ENCODE measurements at places on chromosomes 6 and 20.

GRCh38 chr6:9543649-9544048 lies 871.2 kb downstream of the TFAP2A start:
- no peak for DNase-seq

- DNase-seq, result no peak
Measured at GRCh38 chr6:42520786-42521607, 42.8 kb upstream of the UBR2 start.

GRCh38 chr6:36104836-36105235 lies 25.5 kb upstream of the MAPK13 start:
- DNase-seq, result peak; percentile 92

DNA sequence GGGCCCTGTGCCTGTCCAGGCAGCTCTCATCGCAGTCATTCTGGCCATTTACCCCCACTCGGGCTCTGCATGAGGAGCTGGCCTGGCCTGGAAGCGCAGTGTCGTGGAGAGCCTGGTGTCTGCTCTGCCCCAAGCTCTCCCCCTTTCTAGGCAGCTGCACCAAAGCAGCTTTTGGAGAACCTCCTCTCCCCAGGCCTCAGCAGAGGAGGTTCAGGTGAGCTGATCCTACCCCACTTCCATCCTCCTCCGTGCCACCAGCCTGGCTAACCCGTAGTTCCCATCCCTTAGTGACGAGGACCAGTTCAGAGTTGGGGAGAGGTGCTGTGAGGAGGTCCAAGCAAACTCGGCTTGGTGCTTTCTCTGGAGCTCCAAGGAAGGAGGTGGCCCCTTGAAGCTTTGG lies 30.5 kb upstream of the PHACTR3 start:
- DNase-seq, result no peak

- no peak for DNase-seq
Measured at GRCh38 chr20:50681359-50682064, 9.8 kb downstream of the RIPOR3 start.

- no peak for DNase-seq
Measured at GRCh38 chr6:9463311-9463710, 951.6 kb downstream of the TFAP2A start.

DNA sequence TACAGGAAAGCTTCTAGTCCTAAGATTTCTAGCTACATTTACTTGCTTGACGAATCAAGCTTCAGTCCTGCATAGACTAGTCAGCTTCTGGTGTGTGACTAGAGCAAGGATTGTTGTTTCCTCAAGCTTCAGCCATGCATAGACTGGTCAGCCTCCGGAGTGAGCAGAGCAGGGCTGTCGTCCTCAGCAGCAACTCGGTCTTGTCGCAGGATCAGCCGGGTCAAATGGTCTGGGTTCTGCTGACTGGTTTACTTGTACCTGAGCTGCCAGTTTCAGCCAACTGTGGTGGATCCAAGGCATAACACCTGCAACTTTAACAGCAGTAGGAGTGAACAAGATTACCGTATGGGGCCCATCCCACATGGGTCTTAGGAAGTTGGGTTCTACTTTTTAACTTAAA lies 10.8 kb upstream of the GMPR start:
- DNase-seq, result no peak

GRCh38 chr6:8064638-8065518 lies 689 bp upstream of the BLOC1S5 start:
- DNase-seq, result no peak

DNA sequence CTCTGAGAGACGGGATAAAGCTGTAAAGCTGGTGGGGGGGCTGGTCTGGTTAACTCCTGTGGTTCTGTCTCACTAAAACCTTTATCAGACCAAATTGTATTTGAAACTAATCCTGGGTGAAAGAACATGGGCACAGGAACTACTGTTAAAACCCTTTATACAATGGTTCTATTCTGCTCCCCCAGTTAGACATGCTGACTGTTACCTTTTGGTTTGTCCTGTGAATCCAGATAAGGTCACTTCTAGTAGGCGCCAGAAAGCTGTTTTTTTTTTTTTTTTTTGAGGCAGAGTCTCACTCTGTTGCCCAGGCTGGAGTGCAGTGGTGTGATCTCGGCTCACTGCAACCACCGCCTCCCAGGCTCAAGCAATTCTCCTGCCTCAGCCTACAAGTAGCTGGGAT lies 29.7 kb downstream of the GSTA4 start:
- no peak for DNase-seq

- DNase-seq, result no peak
Measured at GRCh38 chr6:131172222-131172621, 37.0 kb downstream of the AKAP7 start.

DNA sequence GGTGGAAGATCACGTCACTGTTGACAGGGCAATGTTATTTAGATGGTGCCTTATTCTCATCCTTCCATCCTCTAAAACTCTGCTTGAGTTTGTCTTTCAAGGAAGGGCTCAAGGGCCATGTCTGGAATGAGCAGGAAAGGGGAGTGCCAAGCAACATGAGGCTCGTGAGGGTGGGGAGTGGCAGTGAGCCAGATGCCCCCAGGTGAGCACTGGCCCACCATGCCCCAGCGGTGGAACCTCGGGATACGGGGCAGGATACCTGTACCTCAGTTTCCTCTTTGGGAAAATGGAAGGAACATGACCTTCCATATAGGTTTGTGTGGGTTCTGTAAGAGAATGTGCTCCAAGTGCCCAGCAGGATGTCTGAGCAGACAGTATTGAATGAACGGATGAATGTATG lies 337.4 kb downstream of the TAF4 start:
- no peak for DNase-seq

DNA sequence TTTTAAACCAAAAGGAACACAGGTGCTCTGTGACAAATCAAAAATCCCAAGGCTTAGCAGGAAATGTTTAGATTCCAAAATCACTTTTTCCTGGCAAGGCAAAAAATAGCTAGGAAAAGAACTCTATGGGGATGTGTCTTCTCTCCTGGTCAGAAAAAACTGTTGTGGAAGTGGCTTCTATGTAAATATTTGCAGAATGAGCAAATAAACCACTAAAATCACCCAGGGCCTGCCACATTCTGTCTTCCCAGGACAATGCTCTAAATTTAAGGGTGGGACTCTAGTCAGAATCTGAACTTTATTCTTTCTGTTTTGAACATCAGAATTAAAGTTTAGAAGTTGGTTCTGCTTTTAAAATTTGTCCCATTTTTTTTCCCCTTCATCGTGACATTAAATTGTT lies 29.3 kb downstream of the GCM1 start:
- no peak for DNase-seq

All from NCI-H446 (cell line).